ENCODE measurements at places on chromosomes 6 and 20. TPM values are rescaled to one million over a fixed set of nuclear protein-coding genes. Genes with fewer than 3 reads are reported as not detected.

DNA sequence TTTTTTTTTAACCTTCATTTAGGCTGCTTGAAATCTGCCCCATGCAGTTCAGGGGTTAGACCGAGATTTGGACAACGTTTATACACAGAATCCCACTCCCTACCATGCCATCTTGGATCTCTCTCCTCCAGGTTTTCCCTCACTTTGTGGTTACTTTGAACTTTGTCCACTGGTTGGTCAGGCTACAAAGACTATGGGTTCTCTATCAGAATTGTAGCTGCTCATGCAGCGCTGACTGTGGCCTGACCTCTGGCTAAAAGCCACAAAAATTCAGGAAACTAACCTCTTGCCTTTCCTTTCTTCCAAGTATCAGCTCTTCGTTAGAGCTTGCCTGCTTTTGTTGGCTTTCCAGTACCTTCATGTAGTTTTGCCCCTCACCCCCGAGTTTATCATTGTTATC is 44.9 kb upstream of the KCNG1 start:
- no peak for DNase-seq

- DNase-seq, result no peak
Measured at GRCh38 chr6:134058622-134059366, 6.4 kb upstream of the SLC2A12 start.

- DNase-seq, result no peak
Measured at GRCh38 chr6:130852844-130853554, 25.8 kb downstream of the SMLR1 start.

- DNase-seq, result no peak
Measured at GRCh38 chr6:160996131-160996601, 4.6 kb downstream of the MAP3K4 start.

- DNase-seq, result no peak
Measured at GRCh38 chr20:54793291-54793992, 318.0 kb downstream of the DOK5 start.

DNA sequence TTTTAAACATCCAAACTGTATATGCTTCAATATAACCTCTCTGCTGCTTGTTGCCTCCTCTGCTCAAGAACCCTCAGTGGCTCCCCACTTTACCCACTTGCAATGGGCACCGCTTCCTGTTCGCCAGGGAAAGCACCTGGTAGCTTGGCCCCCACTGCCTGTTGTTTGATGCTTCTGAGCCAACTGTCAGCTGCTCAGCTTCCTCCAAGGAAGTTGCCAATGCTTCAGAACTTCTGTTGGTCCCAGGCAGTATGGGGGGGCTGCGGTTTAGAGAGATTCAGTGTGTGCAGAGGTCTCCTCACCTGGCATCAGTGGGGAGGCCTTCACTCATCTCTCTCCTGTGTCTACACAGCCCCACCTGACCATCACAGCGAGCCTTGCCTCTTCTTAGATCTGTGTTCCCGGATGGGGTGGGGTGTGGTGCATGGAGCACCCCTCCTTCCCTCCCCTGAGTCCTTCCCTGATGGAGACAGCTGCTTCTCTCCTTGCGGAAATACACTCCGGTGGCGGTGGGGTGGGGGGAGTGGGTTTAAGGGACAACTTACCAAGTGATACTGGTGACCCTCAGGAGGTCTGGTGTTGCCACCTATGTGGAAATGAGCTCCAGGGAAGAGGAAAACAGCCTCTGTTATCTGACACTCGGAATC is 308.1 kb downstream of the CDH26 start:
- DNase-seq, result no peak

TMEM74B gene
- total RNA-seq, result 4.1 TPM

SLC26A8 gene
- total RNA-seq, result 0.03 TPM

TSPO2 gene
- not detected for total RNA-seq

Measured in H7 (cell line).